MV-4-11 (cell line): ENCODE measurements at places on chromosomes 5 and 9.
A peak's percentile ranks its signal among the peaks of the same experiment; 100 is the strongest.

GRCh38 chr5:3793162-3793561 is 197.5 kb downstream of the IRX1 start:
- no peak for DNase-seq

GRCh38 chr9:16824545-16825330 is 45.7 kb downstream of the BNC2 start:
- no peak for DNase-seq

- DNase-seq, result no peak
Measured at GRCh38 chr9:33135031-33135461, 32.1 kb downstream of the B4GALT1 start.

- no peak for DNase-seq
Measured at GRCh38 chr9:116124472-116125040, 29.0 kb upstream of the PAPPA start.

GRCh38 chr5:179307931-179308471 is 37.3 kb downstream of the ADAMTS2 start:
- DNase-seq, result no peak

DNA sequence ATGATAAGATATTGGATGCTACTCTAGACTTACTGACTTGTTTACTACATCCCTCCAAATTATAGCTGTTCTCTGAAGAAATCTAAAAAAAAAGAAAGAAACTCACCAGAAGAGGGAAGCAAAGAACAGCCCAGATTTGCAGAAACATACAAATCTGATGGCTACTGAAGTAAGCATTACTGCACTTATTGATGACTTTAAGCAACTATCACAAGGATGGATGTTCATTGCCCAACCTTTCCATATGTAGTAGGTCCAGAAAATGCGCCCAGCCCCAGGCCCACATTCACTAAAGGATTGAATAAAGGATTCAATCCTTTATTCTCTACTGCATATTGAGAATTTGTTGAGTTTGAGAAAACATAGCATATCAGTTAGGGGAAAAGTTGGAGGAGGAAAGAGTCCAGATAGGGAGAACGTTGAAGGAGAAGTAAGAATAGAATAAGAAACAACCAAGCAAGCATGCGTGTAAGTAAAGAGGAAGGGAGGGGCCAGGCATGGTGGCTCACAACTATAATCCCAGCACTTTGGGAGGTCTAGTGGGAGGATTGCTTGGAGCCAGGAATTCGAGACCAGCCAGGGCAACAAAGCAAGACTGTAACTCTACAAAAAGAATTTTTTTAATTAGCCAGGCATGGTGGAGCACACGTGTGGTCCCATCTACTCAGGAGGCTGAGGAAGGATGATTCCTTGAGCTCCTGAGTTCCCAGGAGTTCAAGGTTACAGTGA is 33.8 kb upstream of the DTWD2 start:
- peak; percentile 46 for DNase-seq

DNA sequence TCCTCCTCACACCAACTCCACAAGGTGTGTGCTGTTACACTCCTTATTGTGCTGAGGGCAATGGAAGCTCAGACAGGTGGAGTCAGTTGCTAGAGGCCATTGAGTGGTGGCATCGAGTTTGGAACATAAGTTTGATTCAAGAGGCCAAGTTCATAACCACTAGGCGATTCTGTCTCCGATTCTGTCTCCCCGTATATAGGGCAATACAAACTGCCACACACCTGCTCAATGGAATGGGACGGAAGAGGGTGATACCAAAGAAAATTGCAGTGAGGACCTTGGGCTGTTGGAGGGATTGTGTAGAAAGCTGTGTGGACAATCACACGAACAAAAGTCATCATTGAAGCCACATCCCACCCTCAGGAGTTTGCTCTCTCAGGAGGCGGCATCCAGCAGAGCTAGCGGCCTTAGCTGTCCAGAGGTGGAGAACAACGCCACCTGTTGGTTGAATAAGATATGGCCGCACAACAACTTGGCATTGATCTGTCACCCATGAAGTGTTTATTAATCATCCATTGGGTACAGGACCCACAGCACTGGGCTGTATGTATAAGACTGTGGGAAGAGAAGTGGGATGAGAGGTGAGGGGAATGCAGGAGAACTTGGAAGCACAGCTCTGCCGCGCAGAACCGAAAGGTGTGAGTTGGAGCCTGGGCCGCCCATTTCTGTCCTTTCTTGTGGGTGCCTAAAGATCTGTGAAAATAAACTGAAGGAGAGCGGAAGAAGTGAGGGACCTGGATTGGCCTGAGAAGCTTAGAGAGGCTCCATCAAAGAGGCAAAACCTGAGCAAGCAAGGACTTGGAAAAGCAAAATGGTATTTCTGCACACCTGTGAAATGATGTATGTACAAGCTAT is 16.1 kb upstream of the NEUROG1 start:
- peak; percentile 74 for DNase-seq

DNA sequence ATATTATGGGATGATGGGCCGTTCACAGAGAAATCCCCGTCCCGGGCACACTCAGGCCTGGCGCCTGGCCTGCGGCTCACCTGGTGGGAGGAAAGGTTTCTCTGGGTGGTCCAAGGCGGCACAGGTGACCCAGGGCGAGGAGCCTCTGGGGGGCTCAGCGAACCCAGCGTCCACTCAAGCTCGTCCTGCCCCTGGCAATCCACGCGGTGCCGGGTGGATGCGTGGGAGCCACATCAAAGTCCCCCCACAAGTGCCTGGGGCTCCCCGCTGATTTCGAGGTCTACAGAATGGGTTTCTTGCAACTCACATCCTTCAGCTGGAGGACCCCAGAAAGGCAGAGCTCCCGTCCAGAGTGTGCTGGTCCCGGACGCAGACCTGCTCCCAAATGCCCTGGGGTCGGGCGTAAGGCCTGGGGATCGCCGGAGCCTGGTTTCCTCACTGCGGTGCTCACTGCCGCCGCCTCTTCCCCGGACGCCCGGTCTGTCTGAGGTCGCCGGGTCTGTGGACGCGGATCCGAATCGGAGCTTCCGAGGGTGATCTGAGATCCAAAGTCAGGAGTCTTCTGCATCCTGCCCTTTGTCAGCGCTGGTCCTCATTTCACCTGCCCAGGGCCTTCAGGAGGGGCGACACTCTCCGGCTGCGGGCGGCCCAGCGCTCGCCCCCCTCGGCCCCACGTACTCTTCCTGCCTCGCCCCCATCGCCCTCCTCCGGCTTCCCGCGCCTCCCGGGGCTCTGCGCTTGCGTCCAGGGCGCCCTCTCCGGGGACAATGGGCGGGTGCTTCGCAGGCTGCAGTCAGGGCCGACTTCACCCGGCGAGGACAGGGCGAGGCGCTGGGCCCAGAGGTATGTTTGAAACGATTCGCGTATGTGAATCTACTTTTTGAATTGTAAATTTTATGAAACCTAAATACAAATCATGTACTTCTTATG is 20.0 kb upstream of the RUFY1 start:
- DNase-seq, result no peak
